ENCODE measurements at places on chromosomes 5 and 9.

GRCh38 chr9:134034215-134035040 lies 9.1 kb downstream of the BRD3OS start:
- no peak for DNase-seq

DNA sequence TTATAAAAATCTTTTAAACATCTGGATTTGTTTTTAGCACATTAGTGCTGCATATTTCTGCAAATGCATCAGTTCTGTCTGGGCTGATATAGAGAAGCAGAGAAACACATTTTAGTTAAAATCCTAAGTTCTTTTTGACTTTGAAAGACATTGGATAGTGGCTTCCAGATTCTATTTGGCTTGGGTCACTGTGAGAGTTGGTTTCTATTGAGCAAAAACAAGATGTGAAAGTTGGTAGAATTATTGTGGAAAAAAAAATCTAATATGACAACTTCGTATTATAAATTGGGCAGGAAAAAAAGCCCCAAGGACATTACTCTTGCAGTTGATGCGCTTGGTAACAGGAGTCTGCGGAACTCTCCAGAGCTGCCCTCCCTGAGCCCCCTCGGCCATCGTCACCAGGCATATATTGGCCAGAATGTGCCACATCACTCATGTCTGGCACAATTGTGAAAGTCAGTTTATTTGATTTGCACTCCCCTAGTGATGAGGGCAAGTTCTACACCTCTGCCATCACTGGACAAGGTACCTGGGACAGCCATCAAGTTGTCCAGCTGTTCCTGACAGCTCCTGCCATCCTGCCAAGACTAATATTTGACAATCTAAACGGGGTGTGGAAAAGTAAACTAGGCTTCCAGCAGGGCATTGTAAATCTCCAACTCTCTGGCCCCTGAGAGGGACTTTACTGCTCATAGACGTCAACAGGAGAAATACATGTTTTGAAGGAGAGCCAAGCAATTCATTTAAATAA lies 334.5 kb downstream of the TENT4A start:
- DNase-seq, result peak; percentile 97

DNA sequence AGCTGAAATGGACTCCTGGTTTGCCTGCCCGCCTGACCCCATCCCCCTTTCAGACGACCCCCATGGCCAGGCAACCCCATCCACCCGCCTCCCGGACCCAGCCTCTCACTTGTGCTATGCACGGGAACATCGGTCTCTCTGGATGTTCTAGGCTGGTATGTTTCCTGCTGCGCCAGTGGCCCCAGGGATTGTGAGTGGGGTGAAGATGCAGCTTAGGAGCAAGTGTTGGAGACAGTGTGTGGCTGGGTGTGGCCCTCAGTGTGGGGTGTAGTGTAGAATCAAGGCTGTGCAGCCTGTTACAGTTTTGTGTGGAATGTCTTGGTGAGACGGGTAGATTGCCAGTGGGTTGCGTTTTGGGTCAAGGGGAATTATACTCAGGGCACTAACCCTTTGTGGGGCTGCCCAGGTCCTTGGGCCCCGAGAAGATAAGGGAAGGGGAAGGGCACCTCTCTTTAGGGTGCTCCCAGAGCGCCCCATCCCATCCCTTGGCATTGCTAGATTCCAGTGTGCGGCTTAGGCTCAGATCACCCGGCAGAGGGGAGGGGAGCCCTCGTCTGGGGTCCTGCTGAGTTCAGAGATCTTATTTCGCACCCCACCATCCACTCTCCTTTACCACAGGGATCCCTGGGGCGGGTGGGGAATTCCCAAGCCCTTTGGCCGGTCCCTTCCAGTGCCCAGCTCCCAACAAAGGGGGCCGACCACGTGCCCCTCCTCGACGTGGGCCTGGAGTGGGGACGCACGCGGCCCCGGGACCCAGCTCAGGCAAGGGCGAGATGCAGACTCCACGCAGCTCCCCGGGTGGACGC lies 4.6 kb downstream of the IER5L start:
- peak; percentile 70 for DNase-seq

DNA sequence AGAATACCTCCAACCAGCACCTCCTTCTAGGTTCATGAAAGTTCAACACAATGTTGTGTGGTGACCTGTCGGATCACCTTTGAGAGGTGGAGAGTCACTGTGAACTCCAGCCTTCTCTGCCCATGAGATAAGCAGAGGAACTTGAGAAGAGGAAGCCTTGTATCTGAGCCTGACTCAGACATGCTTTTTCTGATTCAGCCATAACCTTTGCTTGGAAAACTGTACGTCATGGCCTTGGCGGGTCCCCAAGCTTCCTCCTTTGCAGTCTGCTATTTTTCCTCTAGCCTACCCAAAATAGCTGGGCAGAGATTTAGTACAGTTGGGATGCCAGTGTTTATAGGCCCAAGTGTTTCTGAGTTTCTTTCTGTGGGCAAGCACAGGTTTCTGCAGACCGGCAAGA lies 274.7 kb downstream of the CETN3 start:
- no peak for DNase-seq

DNA sequence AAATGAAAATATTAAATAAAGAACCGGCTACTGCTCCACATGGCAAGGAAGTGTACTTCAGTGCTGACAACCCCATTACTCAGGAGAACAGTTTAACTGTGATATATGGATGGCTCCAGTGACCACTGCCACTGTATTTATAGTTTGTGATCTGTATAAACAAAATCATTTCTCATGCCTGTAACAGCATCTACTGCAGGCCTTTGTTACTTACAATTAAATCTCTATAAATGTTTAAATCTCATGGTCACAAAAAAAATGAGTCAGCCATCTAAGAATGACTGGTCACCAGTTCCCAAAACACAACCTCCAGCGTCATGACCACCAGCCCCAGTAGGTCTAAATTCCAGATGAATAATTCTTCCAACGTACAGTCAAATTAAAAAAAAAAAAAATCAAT lies 24.6 kb downstream of the SERINC5 start:
- DNase-seq, result no peak

GRCh38 chr5:35884191-35884769 lies 27.6 kb downstream of the IL7R start:
- DNase-seq, result peak; percentile 68

GRCh38 chr5:119397518-119398380 lies 41.9 kb downstream of the TNFAIP8 start:
- no peak for DNase-seq

GRCh38 chr9:82108941-82109340 lies 120.4 kb downstream of the SPATA31D1 start:
- DNase-seq, result no peak

- DNase-seq, result no peak
Observed at GRCh38 chr5:107170620-107171019, 500.1 kb downstream of the EFNA5 start.

DNA sequence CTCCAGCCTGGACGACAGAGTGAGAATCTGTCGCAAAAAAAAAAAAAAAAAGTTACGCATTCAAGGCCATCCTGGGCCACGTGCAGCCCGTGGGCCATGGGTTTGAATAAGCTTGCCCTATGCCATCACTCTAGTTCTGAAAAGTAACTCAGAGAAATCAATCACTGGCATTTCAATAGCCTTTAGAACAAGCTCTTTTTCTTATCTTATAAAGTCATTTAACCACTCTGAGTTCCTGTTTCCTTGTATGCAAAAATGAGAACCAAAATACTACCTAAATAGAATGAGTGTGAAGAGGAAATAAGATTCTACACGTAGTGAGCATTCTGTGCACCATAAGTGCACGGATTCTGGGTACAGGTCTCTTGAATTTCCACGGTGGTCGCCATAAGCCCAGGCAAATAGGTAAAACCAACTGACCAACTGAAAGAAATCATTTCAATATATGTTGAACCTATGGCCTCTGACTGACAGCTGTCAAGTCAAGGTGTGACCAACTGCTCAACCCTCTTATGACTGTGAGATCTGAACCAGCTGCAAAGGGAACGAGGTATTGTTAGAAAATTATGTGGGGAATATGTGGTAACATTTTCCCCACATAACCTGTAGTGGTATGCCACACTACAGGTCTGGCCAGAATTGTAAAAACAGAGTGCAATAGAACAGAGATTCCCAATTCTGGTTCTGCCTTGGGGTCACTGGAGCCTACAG lies 143.9 kb upstream of the LHFPL2 start:
- no peak for DNase-seq

- no peak for DNase-seq
Observed at GRCh38 chr9:73264631-73265030, 113.0 kb downstream of the ANXA1 start.

DNA sequence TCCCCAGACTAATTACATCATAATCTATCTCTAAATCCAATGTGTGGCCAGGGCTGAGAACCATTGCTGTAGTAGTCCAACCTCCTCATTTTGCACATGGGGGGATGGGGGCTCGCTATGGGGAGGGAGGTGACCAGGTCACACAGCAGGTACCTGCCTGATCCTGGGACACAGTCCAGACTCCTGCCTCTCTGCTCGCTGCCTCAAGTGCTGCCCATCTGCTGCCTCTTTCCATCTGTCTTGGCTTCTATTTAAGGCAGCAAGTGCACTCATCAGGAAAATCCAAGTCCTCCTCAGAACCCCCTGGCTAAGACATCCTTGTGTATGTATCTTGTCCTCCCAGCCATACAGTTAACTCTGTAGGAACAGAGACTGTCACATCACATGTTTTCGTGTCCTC lies 57.7 kb upstream of the FRRS1L start:
- DNase-seq, result peak; percentile 85

DNA sequence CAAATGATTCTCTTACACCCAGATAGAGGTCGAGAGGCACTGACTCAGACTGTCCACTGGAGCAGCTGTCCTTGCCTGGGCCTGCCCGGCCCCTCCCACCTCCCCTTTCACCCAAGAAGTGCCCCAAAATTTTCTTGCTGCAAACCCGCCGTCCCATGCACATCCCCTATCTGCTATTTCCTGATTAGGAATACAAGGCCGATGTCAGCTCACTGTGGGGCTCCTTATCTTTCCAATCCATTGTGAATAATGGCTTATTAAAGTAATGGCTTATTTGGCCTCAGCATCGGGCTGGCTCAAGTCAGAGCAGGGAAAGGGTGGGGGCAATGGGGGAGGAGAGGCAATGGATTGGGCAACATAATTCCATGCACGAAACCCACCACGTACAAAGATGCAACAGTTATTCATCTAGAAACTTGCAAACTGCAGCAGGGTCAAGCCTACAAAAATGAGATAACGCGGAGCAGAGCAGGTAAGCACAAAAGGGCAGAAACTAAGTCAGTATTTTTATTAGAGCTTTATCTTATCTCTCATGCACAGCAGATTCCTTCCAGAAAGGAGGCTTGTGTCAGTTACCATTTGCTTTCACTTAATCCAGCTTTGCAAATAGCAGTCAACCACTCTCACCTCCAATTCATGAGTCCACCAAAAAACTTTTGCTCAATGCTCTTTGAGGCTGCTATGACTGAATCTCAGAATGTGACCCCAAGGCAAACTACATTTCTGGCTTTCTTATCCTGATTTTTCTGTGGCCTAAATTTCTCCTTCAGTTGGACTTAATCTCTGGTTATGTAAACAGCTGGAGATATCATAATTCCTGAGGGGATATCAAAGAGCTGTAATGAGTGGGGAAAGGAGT lies 138.2 kb upstream of the OSMR start:
- DNase-seq, result no peak

GRCh38 chr9:38062498-38063362 lies 6.3 kb downstream of the SHB start:
- DNase-seq, result no peak

DNA sequence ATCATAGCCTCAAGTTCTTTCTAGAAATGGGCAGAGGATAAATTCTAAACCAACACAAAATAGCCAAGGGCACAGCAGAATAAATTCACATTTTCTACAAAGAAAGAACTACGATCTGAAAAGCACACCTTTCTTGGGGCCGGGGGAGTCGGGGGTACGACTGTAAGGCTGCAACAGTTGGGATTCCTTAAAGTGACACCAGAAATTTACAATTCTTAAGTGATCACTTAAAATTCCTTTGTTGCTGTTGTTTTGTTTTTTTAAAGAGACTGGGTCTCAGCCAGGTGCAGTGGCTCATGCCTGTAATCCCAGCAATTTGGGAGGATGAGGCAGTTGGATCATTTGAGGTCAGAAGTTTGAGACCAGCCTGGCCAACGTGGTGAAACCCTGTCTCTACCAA lies 95.8 kb downstream of the CDK5RAP2 start:
- DNase-seq, result no peak

GRCh38 chr5:106142116-106142515 lies 1528.6 kb downstream of the EFNA5 start:
- no peak for DNase-seq

DNA sequence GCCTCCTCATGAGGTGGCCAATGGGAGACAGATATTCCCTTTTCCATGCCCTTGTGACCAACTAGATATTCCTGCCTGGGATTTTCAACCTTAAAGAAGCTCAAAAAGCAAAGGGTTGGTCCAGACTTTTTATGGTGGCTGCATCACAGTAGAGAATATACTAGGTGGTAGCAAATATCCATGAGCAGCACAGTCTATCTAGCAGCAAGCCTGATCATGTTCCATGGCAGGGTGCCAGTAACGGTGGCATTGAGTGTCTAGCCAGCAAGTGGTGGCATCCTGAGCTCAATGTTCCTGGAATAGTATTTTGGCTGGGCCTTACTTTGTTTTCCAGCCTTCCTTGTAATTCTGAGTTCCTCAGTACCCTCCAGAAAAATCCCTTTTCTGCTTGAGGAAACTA lies 25.8 kb downstream of the CDC25C start:
- peak; percentile 86 for DNase-seq

DNA sequence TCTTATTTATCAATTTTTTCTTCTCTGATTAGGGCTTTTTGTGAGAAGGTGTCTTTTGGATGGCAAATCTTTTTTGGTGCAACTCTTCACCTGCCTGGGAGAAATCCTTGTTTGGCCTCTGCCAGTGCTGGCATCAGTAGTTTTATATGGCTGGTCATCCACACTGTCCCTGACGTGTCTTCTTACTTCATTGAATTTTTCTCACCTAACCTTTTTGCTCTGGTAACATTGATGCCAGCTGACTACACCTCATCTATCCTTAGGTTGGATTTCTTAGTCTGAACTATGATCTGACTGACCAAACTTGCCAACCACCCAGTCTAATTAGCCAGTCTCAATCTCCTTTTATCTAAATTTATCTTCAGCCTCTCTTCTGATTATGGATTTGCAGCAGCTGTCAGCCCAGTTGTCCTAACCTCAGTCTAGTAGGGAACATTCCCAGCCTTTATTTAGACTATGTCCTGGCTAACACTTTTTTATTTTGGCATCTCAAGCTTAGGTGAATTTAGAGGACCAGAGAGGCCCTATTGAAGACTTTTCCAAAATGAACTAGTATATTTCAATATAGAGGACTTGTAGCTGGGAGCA lies 10.6 kb upstream of the TMEM38B start:
- DNase-seq, result no peak

GRCh38 chr5:153835891-153836515 lies 202.7 kb downstream of the FAM114A2 start:
- peak; percentile 92 for DNase-seq

DNA sequence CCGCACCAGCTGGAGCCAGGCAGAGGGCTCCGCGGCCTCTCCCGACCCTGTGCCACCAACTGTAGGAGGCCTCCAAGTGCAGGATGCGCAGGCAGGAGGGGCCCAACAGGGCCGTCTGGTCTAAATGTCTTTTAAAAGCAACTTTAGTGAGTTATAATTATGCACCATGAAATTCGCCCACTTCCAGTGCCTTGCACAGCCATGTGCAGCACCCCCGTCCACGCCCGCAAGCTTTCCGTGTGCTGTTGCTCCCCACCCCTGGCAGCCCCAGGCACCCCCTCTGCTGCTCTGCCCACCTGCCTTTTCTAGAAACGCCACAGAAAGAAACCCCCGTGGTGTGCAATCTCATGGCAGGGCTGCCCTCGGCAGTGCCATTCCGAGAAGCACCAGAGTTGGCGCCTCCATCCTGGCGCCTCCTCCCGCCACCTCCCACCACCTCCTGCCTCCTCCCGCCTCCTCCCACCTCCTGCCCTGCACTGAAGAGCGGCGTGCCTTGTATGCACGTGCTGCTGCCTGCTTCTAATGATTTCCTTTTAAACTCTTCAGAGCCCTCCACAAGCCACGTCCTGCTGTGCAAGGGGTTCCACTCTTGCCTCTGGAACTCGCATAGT lies 7.5 kb upstream of the SLC6A18 start:
- DNase-seq, result peak; percentile 74
